ENCODE measurements at places on chromosomes 7 and 10.

GRCh38 chr7:85866540-85866939 lies 679.7 kb upstream of the SEMA3D start:
- DNase-seq = no peak

DNA sequence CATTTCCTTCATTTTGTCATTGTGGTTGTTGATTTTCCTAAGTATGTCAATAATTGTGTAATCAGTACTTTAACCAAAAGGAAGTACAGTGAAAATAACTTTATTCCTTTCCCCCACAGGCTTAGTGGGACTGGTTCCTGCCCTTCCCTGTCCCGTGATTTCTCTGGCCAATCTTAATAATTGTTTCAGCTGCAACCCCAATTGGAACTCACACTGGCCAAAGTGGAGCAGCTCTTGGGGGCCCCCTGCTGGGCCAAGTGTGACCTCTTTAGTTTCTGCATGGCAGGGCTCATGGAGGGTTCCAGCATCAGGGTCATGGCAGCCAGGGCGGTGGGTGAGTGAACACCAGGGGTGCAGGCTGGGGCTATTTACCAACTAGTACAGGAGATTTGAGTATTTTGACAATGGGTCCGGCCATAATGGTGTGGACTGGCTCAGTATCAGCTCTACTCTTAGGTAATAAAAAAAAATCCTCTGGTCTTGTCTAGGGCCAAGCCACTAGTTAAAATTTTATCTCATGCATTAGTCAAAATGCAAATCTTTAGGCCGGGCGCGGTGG lies 31.7 kb downstream of the CYCS start:
- DNase-seq = peak; percentile 38

DNA sequence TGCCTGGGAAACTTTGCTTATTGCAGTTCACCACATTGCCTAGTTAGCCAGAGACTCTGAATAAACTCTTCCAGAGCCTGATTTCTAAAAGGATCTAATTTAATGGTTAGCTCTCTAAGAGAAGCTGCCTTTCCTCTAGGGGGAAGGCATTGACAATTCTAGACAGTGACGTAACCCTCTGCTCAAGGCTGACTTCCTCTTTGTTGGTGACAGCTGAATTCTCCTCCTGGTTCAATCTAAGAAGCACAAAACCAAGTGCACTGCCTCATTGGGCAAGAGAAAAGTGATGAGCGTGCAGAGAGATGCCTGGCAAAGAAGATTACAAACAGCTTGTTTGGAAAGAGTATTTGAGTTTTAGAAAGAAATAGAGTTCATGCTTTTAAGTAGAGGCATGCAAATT lies 102.7 kb downstream of the MACC1 start:
- DNase-seq = no peak

DNA sequence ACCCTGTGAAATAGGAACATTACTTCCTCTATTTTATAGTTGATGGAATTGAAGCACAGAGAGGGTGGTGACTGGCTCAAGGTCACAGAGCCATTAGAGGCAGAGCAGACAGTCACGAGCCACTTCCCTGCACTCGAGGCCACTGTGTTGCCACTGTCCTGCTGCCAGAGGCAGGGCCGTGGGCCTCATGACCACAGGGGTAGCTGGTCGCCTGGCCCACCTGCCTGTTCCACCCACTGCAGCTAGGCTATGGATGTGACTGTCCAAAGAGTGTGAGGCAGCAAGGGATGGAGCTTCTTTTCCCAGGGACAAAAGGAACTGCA lies 38.2 kb downstream of the RPS24 start:
- DNase-seq = no peak

DNA sequence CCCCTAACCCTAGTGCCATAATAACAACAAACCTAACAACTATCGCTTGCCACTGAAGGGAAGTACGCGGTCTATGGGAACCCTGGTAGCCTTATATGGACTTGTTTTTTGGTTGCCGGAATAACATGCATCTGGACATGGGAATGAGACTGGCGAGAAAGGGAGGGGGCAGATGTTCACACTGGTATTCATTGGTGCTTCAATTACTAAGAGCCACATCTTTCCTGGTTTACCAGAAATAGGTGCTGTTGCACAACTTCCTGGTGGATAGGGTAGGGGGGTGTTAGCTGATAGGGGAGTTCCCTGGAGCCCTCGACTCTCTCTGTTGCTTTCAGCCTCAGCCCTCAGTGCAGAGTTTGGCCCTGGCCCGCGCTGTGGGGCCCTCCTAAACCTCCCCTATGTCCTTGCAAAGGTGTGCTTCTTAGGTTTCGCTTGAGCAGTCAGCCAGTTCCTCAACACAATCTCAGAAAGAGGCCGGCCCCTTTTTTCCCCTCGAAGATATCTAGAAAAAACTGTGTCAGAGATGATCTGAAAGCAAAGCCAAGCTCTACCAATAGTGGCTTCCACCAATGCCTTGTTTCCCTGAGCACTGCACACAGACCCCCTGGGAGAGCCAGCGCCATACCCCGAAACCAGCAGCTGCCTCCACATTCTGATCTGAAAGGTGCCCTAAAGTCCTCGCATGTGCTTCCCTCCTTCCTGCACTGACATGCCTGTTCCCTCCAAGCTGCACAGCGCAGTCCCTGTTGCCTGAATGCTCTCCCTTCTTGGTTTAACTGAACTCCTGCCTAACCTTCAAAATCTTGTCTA lies 13.5 kb downstream of the TBXAS1 start:
- no peak for DNase-seq

- DNase-seq = no peak
Measured at GRCh38 chr7:70390251-70390650, 741.7 kb upstream of the GALNT17 start.

DNA sequence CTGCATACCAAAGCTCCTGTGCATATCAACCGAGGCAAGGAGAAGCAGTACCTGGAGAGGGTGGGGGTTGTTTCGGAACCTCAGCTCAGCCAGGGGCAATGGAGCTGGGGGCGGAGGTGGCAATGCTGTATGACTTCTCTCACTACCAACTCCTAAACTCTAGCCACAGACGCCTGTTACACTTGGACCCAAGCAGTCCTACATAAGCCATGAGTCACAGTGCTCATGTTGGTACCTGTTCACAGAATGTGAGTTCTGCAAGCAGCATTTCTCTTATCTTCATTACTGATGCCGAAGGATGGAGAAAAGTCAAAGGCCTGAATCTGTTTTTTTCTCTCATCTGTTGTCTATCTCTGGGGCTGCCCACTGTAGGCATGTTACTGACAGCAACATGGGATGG lies 3.2 kb upstream of the RAB18 start:
- no peak for DNase-seq

DNA sequence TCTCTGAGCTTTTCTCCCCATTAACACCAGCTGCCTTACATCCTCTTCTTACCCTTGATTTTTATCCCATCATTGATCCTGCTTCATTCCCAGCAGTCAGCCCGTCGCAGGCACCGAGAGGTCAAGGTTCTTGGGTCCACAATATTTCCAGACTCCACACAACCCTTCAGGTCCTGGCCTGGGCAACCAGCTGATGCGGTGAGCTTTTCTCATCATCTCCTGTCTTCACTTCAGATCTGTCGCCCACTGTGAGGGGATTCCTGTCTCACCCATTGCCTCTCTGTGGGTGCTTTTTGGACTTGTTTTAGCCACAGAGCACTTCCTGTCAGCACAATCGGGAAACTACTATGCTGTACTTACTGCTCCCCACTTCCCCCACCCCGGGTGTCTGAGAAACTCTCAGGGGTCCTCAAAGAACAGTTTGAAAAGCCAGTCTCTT lies 8.4 kb upstream of the PVRIG start:
- DNase-seq = no peak

Data from SHP77 treated with DMSO at 0.1 percent for 48 hours (cell line).